Activated CD8-positive, alpha-beta memory T cell treated with anti-CD3 and anti-CD28 coated beads for 1 hour (primary cell): ENCODE measurements at places on chromosomes 4 and X.

GRCh38 chr4:176799653-176800052 is 6.9 kb upstream of the VEGFC start:
- DNase-seq, result no peak

- DNase-seq, result no peak
These were observed 109.5 kb downstream of the CDKL5 start for GRCh38 chrX:18534949-18535348.

- DNase-seq, result no peak
These were observed 33.6 kb upstream of the TAPT1 start for GRCh38 chr4:16259889-16260246.

- DNase-seq, result no peak
These were observed 174.5 kb upstream of the MAOA start for GRCh38 chrX:43481576-43481975.

GRCh38 chr4:11704186-11704830 is 275.6 kb upstream of the HS3ST1 start:
- DNase-seq, result no peak

GRCh38 chr4:1402516-1403091 is 3.6 kb downstream of the NKX1-1 start:
- no peak for DNase-seq

DNA sequence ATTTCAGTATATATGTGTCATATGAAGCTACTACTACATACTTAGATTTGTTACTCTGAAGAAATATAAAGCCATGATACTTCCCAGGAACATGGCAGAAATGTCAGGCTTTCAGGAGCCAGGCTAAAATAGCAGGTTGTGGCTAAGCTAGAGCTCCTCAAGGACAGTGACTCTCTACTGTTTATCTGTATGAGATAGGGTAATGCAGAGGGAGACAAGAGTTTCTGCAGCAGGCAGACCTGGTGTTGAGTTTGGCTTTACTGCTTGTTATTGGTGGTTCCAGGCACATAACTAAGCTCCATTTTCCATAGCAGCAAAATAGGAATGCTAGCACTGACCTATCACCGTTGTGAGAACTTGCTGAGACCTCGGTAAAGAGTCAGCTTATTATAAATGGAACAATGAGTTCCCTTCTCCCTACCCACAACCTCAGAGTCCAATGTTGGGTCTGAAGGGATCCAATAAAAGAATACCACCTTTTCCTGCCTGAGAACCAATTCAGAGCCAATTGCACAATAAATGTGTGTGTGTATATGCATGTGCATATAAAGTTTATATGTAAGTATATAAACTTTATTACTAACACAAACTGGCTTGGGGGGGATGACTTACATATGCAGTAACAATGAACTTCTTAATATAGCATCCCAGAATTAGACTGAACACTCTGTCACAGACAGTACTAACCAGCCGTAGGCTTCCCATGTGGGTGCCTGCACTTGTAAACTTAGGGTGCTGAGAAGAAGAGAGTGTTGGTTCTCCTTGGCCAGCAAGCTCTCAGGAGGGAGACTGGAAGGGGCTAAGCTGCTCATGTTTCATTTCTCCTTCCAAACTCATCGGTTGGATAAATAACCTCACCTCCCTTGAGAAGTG is 51.9 kb upstream of the PAQR3 start:
- DNase-seq, result no peak

- no peak for DNase-seq
These were observed 690.9 kb downstream of the PCDH19 start for GRCh38 chrX:99719140-99719539.

DNA sequence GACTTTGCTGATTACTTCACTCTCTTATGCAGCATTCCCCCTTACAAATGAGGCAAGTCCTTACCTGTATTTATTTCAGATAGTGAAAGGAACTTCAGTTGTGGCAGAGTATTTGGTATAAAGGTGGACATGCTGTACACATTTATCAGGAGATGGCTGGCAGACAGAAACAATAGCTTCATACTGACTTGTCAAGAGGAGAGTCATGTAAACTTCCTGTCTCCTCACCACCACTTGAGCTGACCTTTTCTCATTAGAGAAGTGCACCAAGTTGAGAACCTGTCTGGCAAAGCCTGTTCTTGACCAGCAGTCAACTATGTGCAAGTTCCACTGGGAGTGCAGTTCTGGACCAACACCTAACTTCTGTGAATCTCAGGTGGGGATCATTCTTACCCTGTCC is 80.8 kb downstream of the LARP1B start:
- DNase-seq, result no peak

DNA sequence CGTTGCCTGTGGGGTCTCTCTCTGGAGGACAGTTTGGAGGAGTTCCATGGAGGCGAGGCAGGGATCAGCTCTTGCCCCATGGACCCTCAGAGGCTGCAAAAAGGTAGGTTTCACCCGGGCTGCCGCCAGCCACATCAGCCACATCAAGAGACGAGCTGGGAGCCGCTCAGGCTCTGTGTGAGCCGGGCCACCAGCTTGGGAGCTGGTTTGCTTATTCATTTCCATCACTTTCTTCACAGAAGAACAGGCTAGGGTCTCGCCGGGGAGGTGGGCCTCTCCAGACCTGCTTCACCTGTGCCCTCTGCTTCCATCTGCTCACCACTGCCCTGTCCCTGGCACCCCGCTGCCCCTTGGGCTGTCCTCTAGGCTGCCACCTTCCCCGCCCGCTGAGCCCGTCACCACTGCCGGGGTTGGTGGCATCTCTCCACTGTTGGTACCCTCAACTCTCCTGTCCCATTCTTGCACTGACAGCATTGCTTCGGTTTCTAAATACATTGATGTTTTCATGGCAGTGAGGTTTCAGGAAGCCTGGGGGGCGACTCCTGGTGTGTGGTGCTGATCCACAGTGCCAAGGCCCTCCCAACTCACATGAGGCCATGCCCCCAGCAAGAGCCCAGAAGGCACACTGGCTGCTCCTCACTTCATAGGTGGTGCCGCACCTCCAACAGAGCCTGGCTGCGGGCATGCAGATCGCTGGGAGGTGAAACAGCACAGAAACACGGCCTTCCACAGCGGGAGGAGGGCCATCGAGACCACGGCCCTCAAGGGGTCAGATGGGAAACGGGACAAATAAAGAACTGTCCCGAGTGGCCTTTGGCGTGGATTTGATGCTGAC is 4.5 kb upstream of the TREX2 start:
- no peak for DNase-seq

DNA sequence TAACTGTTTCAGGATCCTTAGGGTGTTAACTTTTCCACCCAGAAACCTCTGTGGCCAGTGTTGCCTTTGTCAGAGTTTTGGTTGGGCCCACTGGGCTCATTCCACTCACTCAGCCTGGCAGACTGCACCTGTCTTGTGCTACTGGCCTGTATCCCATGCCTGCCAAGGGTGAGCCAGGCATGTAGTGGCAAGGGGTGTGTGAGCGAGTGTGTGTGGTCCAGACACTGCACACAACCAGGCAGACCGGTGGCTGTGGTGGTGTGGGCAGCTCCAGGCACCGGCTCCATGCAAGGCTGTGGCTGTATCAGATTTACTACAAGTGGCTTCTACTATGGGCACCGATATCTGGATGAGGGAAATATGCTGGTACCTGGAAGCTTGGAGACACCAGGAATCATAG is 394.6 kb upstream of the DMD start:
- DNase-seq, result no peak

DNA sequence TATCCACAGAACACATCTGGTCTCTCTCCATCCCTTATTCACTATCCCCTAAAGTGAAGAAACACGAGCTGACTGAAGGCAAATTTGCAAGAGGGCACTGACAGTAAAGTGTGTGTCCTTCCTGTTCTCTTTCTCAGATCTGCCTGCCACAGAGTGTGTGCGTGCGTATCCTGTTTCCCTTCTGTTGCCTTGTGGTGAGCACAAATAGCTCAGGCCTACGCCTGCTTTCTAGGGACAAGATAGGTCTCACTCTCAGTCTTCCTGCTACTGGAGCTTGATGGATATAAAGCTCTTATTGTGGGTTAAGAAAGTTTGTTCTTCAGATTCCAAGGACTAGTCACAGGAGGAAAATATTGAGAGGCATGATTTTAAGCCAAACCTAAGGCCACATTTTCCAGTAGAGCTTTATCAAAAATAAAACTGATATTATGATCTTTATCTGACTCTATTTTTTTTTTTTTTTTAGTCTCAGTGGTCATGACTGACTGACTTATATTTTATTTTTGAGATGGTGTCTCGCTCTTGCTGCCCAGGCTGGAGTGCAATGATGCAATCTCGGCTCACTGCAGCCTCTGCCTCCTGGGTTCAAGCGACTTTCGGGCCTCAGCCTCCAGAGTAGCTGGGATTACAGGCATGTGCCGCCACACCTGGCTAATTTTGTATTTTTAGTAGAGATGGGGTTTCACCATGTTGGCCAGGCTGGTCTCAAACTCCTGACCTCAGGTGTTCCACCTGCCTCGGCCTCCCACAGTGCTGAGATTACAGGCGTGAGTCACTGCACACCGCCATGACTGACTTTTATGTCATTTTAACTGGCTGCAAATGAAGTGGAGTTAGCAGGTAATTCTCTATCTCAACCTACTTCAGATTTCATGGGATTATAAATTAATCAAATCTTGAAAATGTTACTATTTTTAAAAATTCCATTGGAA is 140.3 kb upstream of the SH3RF1 start:
- DNase-seq, result no peak

GRCh38 chr4:99652596-99653436 is 4.8 kb downstream of the C4orf54 start:
- no peak for DNase-seq

DNA sequence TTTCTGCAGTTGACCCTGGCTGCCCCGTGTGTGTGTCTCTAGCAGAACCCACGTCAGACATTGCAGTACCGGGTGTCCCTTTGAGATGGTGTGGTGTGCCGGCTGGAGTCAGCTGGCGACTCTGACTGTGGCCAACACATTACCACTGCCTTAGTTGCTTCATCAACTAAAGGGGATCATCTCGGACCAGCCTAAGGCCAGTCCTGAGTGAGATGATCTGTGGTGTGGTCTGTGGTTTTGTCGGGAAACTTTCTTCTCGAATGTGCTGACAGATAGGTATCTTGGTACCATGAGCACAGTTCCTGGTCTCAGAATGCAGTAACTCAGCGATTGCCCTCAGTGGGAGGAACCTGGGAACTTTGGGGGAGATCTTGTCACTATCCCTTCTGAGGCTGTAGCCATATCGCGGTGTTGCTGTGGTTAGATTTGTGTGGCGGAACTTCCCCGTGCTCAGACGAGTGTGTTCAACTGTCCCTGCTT is 15.8 kb downstream of the TBC1D14 start:
- DNase-seq, result no peak

GRCh38 chrX:45851434-45851991 is 650.8 kb upstream of the DIPK2B start:
- DNase-seq, result no peak

DNA sequence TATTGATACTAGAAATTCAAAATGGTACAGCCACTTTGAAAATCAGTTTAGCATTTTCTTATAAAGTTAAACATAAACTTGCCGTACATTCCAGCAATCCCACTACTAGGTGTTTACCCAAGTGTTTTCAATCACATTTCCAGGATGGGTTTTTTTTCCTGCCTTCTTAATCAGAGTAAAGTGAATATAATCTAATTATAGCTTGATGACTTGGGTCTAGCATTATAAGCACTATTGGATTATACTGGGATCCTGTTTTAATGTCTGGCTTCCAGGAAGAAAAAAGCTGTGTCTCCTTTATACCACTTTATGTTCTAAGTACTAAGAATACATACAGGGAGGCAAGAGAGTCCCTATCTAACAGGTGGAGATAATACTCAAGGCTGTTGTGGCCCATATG is 103.3 kb upstream of the KLHL13 start:
- no peak for DNase-seq

DNA sequence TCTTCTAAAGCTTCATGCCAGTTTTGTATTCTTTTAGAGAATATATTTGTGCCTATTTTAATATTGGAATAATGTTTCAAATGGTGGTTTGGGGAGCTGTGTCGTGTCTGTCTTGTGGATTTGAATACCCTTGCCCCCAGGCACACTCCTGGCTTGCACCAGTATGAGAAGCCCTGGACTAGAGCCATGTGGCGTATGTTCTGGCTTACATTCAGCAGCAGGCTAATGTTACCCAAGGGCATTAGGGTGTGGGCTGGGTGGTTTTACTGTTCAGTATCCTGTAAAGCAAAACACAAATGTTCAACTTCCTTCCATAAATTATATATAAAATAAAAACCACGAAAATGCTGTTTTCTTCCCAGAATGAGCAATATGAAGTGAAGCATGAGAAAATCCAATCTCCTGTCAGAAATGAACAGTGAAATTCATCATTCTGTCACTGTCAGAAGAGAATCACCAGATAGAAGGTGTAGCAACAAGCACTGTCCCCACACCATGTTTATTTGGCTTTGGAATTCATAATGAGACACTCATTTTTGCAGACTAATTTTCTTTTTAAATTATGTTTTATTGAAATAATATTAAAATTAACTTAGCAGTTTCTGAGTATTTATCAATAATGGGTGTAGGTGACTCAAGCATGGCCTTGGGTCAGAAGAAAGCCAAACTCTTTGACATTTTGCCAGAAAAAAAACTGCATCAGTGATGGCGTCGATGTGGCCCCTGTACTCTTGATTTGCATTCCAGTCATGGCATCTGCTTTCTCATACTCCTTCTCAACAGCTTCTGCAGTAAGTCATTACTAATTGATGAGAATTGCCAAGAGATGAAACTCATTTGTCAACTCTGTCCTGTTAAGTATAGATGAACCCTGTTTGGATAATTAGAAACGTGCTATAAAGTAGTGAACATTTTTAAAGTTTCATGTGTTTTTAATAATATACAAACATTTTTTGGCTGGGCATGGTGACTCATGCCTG is 43.8 kb downstream of the WWC2 start:
- DNase-seq, result no peak

GRCh38 chr4:65392488-65392887 is 277.8 kb downstream of the EPHA5 start:
- DNase-seq, result no peak

DNA sequence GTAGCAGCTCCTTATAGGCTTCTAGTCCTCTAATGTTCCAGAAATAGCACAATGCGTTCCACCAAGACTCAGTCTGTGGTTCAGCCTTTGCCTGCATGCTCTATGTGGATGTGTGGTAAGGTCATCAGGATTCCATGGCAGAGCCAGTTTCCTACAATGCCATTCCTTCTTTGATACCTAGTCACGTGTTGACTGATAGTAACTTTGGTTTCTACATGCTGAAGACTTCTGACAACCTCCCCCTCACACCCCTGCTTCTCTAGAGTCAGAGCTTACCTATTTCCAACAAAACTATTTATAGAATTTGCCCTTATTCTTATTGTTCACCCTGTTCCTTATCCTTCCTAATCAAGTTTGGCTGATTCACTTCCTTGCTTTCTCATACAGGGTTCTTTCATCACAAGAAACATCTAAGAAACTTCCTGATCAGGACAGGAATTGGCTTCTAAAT is 81.1 kb downstream of the CT47B1 start:
- DNase-seq, result no peak

- DNase-seq, result no peak
These were observed 102.4 kb upstream of the MAML3 start for GRCh38 chr4:140256335-140256734.

DNA sequence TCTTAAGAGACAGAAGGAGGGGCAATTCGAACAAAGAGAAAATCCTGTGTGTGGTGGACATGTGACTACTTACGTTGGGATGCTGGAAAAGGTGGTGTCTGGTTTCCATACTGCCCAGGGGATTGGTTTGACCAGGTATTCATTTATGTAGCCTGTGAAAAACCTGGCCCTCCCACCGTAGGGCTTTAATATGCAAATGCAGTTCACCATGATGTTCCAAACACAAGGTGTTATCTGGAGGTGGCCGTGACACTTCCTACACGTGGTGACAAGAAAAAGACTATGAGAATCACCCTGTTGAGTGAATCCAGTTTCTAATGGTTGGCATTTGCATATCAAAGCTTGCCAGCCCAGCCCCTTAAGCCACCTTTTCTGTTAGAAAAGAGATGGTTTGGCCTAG is 27.9 kb downstream of the UGT2B4 start:
- no peak for DNase-seq
